ENCODE measurements at places on chromosomes 7 and 10. TPM values are rescaled to one million over a fixed set of nuclear protein-coding genes. Genes with fewer than 3 reads are reported as not detected.

The CDK5 gene
- total RNA-seq: 34.2 TPM

The CRTAC1 gene
- 1.7 TPM for total RNA-seq

The GPR158 gene
- total RNA-seq: not detected

The SFTPA1 gene
- not detected for total RNA-seq

The CCZ1B gene
- 22.3 TPM for total RNA-seq

The TRIM74 gene
- 0.27 TPM for total RNA-seq

The TMEM270 gene
- not detected for total RNA-seq

The NOS3 gene
- total RNA-seq: 0.34 TPM

The HERPUD2 gene
- total RNA-seq: 19.3 TPM

The ADAM12 gene
- 5.7 TPM for total RNA-seq

The WASHC2A gene
- 18.3 TPM for total RNA-seq

The CCDC126 gene
- total RNA-seq: 3.2 TPM

The TRIM73 gene
- total RNA-seq: 2.0 TPM

The POT1 gene
- total RNA-seq: 14.9 TPM

The CRHR2 gene
- not detected for total RNA-seq

The WIPF3 gene
- total RNA-seq: 0.53 TPM

The ZC3HAV1L gene
- total RNA-seq: 8.2 TPM

The FASTK gene
- 84.2 TPM for total RNA-seq

The HELLS gene
- 31.7 TPM for total RNA-seq

The MYOZ1 gene
- not detected for total RNA-seq

The EBF3 gene
- total RNA-seq: 0.19 TPM

The RBP4 gene
- 9.3 TPM for total RNA-seq

The WNT8B gene
- total RNA-seq: not detected

The LRIT1 gene
- total RNA-seq: not detected

The EFCAB10 gene
- total RNA-seq: 3.6 TPM

The NPSR1 gene
- not detected for total RNA-seq

The GIMAP1 gene
- not detected for total RNA-seq

The GNAT3 gene
- total RNA-seq: not detected

The COG5 gene
- 10.4 TPM for total RNA-seq

The HTR7 gene
- 0.10 TPM for total RNA-seq

The LIPK gene
- not detected for total RNA-seq

The NUTM2E gene
- 0.52 TPM for total RNA-seq

The CTTNBP2 gene
- 0.39 TPM for total RNA-seq
